ENCODE measurements at places on chromosomes 11 and 22.
A peak's percentile ranks its signal among the peaks of the same experiment; 100 is the strongest.

- no peak for DNase-seq
These were observed 76.3 kb upstream of the SESN3 start for GRCh38 chr11:95307286-95307685.

DNA sequence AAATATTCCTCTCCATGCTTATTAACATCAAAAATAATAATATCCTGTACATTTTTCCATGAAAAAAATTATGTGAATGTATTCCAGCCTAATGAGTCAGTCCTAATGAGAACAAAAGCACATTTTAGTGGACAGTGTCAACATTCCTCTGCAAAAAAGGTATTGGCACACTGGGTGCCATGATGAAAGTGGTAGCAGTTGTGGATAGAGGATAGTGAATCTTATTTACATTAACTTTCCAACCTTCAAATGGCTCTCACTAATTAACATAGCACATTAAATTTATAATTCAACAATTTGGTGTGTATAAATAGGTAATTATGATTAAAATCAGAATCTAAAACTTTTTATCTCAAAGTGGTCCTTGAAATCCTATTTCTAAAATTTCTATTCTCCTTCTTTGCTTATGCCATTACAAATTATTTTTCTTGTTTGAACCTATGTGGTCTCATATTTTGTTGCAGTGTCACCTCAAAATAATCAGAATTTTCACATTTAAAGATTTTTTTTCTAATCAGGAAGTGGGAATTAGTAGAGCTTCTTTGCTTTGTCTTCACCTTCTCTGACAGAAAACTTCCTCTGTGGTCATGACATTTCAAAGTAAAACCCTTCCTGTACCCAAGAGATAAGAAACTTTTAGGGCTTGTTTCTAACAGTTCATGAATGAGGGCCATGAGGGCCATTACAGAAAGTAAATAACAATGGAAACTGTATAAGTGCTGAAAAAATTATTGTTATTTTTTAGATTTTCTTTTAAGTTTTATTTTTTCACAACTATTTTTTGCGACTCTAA, 18.7 kb downstream of the SOX6 start:
- no peak for DNase-seq

DNA sequence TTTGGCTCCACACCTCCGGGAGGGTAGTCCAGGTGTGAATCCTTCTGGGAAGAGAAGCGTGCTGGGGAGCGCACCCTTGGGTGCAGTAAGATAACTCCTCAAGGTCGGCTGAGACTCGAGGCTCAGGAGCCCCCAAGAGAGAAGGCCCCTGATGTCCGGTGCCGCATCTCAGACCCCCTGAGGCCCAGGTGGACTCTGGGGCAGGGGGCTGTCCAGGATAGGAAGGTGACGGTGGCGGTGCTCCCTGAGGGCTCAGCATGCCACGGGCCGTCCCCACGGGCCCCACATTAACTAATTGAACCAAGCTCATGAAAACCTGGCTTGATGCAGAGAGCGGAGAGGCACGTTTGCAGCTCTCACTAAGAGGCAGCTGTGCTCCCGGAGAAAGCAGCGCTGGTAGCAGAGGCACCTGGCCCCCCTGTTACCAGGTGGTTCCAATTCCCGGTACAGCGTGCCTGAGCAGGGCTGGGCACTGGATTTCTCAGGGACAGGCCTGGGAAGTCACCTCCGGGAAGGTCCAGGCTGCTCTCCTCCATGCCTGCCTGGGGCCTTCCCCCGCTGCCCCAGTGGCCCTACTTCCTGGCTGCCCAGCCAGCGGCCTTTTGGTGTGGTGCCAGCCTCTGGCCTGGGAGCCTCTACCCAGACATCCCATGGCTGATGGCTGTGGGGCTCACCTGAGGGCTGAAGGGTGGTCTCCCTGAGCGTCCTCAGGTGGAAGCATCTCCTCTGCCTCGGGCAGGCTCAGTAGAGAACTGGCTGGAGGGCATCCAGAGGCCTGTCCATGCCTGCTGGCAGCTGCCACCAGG, 1.1 kb downstream of the KCNQ1 start:
- no peak for DNase-seq

DNA sequence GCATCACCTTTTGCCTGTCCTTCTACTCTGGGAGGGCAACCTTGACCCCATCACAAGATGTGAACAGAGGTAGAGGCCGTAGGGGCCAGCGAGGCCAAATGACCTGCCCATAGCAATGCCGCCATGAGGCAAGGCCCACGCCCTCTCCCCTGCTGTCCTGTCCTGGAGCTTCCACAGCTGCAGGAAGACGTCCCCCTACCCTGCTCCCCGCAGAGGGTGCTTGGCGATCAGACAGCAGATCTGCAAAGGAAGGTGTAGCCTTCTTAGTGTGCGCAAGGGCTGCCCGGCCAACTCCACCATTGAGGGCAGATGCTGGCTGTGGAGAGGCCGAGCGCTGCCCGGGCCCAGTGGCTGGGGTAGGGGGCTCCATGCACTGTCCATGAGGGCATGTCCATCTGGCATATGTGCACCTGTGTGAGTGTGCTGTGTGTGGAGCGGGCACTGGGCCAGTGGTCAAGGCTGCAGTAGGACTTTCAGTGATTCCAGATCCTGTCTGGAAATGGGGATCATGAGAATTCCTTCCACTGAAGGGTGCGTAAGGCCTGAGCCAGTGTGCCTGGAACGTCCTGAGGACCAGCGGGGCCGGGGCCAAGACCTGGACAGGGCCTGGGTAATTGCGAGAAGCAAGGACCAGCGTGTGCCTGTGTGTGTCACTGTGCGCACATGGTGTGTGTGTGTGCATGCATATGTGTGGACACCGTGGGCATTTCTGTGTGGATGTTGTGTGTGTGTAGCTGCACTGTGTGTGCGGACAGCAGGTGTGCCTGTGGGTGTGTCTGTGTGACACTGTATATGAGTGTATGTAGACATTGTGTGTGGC, 11.0 kb downstream of the TRPM5 start:
- no peak for DNase-seq

- no peak for DNase-seq
These were observed 94.9 kb upstream of the SEPTIN5 start for GRCh38 chr22:19619144-19620009.

DNA sequence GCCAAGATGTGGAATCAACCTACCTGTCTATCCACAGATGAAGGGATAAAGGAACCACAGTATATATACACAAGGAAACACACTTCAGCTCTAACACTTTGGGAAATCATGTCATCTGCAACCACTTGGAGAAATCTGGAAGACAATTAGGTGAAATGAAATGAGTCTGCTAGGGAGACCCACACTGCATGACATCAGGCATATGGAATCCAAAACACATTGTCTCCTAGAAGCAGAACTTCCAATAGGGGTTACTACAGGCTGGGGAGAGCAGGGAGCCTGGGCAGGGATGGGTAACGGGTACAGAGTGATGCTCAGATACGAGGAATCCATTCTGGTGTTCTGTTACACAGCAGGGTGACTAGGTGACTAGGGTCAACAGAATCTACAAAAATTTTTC, 18.3 kb downstream of the RGL4 start:
- DNase-seq: no peak

DNA sequence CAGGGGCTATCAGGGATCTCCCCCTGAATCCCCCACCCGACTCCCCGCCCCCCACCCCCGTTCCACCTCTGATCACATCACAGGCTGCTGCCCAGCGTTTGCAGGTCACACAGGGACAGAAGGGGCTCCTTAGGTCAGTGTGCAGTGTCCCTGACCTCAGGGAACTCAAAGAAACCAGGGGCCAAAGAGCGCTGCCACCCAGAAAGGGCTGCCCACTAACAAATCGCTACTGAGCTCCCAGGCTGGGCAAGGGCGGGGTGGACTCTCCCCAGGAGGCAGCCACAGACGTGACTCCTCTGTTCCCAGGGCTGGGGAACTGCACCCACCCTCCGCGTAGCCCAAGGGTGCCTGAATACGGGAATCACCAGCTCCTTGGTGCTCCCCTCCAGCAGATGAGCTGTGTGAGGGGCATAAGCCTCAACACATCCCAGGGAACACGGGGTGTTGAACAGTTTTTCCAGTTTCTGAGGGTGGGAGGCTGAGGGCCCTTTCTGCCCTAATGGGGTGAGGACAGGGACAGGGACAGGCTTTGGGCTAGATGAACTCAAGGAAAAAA, 9.9 kb upstream of the POLDIP3 start:
- DNase-seq: no peak

DNA sequence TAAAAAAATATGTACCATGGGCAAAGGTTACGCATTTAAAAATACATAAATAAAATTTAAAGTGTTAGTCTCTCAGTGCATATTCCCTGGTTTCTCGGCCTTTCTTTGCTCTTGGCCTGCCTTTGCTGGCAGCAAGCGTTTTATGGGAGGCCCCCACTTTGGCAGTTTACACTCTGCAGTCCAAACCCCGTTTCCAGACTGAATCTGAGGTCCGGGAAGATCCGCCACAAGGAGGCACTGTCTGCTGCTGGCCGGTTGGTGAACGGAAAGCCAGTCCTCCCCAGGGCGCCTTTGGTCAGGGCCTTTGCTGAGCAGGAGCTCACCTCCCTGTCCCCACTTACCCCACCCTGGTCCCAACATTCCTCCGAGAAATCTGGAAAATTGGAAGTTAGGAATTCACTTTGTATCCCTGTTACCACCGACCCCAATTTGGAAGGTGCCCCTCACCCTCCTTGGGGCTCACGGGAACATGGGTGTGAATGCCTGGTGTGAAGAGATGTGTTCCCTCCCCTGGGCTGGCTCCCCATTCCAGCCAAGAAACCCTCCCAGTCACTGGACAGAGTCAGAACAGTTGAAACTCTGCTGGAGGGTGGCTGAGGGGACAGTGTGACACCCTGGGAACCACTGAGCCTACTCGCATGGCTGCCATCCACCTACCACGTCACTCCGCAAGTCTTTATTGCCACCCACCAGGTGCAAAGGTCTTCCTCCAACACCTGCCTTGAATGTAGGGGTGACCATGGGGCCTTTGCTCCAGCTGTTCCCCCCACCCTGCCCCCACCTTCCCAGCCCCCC, 9.4 kb upstream of the SF1 start:
- peak; percentile 63 for DNase-seq

DNA sequence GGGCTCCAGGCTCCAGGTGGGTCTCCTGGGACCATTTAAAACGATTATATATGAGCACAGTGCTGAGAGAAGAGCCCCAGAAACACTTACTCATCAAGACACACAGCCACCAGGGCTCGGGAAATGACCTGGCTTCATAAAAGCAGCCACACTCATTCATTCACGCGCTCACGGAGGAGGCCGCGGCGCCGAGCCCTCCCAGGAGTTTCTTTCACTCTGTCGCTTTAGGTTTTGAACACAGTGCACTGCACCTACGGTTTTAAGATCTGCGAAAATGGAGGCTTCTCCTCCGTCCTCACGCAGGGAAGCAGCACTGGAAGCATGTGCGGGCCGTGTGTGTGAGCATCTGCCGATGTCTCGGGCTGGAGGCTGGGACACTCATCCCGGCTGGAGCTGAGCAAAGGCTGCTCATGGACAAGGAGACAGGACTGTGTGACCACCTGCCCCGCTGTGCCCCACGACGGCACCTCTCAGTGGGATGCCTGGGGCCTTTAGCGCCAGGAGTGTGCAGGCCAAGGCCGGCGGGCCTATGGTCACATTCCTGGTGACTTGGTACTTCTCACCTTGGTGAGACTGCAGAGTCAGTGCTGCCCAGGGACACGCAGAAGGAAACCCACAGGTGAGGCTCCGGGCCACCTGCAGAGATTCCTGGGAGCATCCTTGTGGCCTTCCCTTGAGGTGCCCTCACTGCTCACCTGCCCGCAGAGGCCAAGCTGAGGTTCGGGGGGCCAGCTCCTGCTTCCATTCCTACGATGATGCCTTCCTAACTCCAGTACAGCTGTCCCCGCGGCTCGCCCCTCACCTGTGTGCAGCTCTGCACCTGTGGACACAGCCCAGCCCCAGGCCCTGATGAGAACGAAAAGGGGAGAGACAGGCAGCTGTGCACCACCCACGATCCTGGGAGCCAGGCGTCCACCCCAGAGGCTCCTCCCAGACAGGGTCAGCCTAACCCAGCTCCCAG, 872.0 kb downstream of the BRD1 start:
- DNase-seq: no peak

DNA sequence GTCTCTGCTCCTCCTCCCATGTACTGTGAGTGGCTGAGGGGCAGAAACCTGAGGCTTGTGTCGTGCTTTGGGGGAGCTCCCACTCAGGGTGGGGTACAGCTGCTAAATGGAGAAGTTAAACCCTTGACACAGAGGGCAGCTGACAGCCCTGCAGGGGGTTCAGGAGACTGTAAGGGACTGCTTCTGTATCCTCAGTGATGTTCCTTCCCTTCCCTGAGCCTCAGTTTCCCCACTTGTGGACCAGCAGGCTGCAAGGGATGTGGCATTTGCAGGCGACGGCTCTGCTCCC, 15.6 kb downstream of the SYNGR1 start:
- no peak for DNase-seq

DNA sequence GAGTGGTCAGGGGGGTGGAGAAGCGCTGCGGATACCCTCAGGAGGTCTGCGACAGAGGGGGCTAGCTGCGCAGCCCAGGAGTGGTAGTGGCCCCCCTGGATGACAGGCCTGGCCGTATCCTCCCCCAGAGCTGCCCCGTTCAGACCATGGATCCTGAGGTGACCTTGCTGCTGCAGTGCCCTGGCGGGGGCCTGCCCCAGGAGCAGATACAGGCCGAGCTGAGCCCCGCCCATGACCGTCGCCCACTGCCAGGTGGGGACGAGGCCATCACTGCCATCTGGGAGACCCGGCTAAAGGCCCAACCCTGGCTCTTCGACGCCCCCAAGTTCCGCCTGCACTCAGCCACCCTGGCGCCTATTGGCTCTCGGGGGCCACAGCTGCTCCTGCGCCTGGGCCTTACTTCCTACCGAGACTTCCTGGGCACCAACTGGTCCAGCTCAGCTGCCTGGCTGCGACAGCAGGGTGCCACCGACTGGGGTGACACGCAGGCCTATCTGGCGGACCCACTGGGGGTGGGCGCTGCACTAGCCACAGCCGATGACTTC, 505 bp downstream of the NUDT22 start:
- DNase-seq: no peak

DNA sequence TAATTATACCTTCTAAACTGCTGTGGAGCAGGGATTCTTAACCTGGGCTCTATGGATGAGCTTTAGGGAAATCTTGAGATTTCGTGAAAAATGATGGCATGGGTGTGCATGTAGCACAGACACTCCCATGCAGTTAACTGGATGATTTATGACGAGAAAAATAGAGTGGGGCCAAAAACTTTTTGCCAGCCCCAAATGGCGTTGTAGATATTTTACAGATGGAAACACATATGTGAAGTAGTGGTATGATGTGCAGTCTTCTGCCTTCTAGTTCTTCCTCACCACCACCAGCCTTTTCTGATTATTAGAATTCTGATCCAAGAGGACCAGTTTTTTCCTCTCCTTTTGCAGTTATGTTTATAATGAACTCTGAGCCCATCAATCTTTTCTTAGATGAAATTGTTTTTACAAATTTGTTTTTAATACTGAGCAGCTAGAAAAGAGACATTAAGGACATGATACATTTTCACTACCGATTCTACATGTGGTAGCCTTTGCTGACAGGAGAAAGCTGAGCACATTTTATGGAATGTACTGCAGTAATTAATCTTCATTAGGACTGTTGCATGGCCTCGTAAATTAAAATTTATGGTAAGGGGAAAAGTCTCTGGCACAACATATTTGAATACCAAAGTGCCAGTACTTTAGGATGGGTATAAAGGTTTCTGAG, 261.4 kb downstream of the DDX10 start:
- DNase-seq: no peak

GRCh38 chr11:70532731-70533130, 134.4 kb downstream of the CTTN start:
- no peak for DNase-seq

- DNase-seq: no peak
These were observed 15.7 kb downstream of the ZNF214 start for GRCh38 chr11:7004482-7004881.
